ENCODE measurements at places on chromosomes 16 and 17.
A peak's percentile ranks its signal among the peaks of the same experiment; 100 is the strongest.

GRCh38 chr16:46949241-46949892, 24.1 kb downstream of the DNAJA2 start:
- no peak for DNase-seq

- no peak for DNase-seq
These were observed 5.4 kb upstream of the KPNB1 start for GRCh38 chr17:47644324-47644723.

DNA sequence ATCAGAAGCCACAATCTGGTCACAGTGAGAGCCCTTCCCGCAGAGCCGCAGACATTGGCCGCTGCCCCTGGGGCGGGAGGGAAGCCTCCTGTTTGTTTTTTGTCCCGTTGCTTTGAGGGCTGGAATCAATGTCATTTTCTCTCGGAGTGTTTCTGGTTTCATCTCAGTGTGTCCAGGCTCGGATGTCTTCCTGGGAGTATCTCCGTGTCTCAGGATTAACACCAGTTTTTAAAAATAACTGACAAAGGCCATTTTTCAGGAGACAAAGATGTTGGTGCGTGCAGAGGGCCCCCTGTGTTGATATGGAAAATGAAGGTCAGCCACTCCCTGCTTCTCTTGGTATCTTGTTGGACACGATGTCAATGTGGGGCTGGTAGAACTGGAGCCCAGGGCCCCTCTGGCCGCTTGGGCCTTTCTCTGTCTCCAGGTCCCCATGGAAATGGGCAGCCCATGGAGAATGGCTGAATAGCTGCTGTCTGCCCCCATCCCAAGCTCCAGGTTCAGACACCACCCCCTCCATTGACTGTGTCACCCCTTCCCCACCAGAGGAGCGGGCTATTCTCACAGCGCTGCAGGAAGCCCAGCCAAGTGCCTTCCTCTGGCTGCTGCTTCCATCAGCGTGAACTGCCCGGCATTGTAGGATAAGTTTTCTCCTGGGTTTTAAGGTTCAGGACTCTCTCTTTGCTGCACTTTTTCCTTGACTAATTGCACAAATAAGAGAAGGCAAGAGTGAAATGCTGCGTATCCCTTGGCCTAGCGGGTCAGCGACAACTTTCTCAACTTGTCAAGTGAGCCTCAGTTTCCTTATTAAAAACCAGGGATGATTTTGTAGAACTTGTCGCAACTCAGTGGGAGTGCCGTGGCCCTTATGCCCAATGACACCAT, 72.2 kb upstream of the METTL9 start:
- no peak for DNase-seq

DNA sequence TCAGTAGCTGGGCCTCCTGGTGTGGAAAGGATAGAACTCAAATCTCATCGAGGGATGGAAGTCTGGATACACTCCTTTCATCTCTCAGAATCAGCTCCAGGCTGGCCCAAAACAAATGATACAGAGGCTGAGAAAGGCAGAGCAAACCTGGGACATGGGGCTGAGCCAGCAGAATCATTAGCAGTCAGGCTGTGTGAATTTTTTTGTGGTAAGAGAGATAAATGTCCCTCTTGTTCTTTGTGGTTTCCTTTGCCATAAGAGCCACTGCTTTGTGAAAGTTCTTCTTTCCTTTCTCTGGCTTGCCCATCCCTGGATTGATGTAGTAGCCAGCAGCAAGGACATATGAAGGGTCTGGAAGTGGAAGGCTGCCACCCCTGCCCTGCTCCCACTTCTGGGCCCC, 146.2 kb downstream of the CDH13 start:
- DNase-seq: no peak

GRCh38 chr17:80050706-80051105, 14.3 kb downstream of the CCDC40 start:
- no peak for DNase-seq

GRCh38 chr16:8236816-8237215, 353.5 kb downstream of the TMEM114 start:
- DNase-seq: no peak

DNA sequence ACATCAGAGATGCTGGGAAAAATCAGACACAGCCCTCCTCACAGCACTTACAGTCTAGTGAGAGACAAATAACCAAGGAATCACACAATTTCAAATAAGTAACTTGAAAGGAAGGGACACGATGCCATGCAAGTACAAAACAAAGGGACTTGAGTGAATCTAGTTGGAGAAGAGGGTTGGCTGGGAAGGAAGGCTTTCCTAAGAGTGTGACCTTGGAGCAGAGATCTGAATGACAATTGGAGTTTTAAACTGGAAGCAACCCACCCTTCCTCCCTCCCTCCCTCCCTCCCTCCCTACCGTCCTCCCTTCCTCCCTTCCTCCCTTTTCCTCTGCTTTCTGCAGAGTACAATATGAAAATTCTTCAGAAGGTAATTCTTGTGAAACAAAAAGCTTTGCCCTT, 31.1 kb downstream of the ADAMTS18 start:
- DNase-seq: no peak

DNA sequence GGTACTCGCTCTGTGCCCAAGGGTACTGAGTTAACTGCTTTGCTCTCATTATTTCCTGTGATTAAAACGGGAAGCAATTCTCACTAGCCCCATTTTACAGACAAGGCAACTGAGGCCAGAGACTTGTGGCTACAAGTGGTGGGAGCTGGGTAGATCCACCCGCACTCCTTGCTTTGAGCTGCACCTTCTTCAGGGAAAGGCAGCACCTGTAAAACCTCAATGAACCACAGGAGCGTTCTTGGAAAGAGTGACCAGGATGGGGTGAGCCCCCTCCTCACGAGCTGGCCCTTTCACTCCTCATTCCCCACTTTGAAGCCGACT, 80.0 kb downstream of the TIMM22 start:
- no peak for DNase-seq

- DNase-seq: no peak
These were observed 25.0 kb upstream of the MILR1 start for GRCh38 chr17:64423881-64424280.

GRCh38 chr17:27793906-27794569, 6.3 kb downstream of the NOS2 start:
- DNase-seq: no peak

DNA sequence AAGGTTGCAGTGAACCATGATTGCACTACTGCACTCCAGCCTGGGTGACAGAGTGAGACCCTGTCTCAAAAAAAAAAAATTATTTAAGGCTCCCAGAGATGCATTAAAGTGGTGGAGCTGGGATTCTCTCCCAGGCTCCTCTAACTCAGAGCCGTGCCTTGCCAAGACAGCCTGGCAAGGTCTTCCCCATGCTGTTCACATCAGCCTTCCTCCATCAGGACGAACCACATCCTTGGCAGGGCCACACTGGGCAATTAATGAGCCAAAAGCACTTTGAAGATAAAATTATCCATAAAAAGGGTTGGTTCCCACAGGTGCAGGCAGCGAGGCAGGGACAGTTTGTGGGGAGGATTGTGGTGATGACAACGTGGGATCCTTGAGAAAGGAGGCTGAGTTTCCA, 19.8 kb upstream of the BBS2 start:
- no peak for DNase-seq

- no peak for DNase-seq
These were observed 7.4 kb upstream of the EEF2K start for GRCh38 chr16:22198547-22199293.

- no peak for DNase-seq
These were observed 431.4 kb downstream of the KCNJ18 start for GRCh38 chr17:22123536-22124281.

- DNase-seq: no peak
These were observed at the start of gene ARHGDIA for GRCh38 chr17:81870981-81871386. ARHGDIA (minus strand) TSS chr17:81871337; CDS start chr17:81869930, 1,407 bp downstream.

DNA sequence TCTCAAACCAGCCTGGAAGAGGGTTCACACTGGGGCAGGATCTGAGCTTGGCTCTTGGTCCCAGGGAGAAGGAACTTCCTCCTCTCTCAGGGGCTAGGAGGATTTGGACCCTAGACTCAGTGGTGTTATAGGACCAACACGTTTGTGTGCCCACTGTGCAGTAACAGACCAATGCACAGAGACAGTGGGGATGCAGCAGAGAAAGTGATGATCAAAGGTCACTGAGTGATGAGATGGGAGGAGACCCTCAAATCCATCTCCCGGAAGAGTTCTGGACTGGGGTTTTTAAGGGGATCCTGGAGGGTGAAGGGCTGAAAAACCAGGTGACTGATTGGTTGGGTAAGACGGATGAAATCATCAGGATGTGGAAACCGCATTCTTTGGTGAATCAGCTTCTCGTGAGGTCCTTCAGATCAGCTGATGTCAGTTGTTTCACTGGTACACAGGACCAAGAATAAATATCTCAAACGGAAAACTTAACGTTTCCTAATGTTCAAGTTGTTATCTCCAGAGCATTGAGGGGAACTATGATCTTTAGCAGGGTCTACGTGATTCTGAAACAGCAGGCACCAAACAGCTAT, 3.3 kb upstream of the VAC14 start:
- peak; percentile 81 for DNase-seq

GRCh38 chr16:25950586-25951281, 259.0 kb downstream of the HS3ST4 start:
- no peak for DNase-seq

DNA sequence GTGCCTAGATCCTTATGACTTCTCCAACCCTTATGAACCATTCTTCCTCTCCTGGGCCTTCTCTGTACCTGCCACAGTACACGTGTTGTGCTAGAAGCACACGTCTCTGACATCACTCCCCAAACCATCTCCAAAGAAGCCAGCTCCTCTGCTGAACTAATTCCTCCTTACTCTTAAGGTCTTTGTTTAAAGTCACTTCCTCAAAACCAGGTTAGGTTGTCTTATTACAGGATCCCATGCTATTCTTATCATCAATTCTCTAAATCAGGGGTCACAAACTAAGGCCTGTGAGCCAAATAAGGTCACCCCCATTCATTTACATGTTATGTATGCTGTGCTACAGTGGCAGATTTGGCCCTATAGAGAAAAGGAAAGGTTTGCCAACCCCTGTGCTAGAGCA, 4.0 kb downstream of the SUPT6H start:
- no peak for DNase-seq

DNA sequence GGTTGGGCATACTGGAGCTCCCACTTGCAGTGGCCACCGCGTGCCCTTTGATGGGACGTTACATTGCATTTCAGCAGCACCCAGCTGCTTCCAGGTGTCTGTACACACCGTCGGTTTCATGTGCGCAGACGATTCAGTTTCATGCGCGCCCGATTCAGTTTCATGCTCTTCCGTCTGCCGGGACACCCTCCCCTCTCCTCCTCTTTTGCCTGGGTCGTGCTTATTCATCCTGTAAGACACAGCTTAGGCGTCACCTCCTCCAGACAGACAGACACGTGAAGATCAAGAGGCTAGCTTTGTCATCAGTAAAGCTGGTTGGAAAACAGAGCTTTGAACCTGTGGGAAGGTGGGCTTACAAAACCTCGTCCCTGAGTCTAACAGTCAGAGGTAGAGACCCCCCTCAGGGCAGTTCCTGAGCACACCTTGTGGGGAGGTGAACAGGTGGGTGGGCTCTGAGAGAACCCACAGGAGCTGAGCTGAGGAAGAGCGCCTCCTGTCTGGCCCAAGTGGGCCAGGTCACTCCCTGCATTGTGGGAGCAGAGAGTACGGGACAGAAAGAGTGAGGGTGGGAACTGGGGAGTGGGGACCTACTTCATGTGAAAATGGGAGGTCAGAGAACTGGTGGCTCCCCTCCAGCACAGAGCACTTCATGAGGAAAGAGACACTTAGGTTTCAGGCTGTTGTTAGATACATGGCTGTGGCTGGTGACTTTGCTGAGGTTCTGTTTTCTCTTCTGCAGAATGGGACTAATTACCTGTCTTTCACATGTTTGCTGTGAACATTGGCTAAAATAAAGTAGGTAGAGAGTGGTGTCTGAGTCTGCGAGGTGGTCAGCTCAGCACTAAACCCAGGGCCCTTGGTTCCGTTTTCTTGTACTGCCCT, 122.1 kb downstream of the SNX29 start:
- no peak for DNase-seq

DNA sequence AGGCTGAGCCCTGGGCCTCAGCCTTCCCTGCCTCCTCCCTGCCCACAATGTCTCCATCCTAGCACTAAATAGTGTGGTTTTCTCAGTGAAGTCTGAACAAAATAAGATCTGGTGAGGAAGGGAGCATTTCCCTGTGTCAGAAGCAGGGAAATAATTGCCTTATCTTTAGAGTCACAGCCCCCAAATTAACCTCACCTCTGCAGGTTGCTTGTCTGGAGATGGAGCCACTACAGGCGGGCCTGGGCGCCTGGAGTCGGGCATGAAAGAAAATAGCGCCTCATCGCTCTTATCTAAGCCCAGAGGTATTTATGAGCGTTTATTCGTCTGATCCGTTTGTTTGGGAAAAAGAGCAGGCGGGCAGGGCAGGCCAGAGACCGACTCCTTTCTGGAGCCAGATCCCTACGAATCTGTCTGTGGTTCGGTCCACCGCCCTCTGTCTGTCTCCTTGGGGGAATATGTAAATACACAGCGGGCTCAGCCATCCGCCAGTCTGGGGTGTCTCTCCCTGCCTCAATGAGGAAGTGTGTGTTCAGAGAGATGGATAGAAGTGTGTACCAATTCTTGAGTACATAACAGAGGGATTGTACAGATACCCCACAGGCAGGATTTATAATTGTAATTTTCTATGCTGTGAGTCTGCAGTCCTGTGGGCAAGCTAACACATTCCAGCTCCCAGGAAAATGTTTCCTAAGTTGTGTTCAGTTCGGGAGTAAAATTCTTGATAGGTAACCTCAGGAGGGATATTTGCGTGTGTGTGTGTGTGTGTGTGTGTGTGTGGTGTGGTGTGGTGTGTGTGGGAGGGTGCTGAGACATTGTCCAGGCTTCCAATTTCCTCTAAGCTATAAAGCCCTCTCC, 4.3 kb downstream of the HOXB6 start:
- no peak for DNase-seq

DNA sequence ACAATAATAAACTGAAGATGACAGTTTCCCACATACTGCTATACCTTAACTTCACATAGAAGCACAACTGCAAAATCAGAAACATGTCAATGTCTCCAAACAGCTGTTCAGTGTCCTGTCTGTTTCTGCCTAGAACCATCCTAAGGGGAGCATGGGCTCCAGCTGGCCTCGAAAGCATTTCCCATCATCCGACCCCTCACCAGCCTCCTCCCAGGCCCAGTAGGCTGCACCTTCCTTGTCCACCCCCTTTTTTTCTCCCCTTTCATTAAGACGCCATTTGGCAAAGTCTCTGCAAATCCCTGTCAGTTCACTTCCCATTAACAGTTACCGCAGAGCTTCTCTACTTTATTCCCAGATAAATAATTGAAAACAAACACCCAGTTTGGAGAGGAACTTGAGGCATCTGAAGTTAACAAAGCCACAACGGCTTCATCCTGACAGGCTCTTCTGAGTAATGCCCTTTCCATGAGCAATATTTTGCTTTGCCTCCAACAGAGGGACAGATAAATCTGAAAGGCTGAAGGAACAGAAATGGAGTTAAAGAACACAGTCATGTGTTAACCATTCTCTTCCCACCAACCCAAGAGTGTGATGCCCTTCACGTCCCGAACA, 65.3 kb downstream of the SLC39A11 start:
- DNase-seq: no peak

DNA sequence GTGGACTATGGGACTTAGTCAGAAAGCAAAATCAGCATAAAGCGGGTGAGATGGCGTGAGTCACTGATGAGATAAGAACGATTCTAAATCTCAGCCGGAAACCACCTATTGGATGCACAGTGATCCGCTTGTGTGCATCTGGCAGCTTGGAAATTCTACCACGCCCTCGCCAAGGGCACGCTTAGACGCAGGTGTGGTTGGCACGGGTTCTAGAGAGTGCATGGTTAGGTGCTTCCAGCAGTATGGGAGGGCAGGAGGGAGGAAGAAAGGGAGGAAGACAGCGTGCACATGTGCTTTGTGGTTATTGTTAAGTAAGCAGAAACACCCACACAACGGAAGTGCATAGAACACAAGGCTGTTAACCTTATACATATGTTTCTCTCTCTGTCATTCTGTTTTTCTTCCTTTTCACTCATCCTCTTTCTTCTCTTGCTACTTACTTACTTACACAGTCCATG, 374.0 kb upstream of the ASIC2 start:
- DNase-seq: no peak

GRCh38 chr16:88924834-88925539, 52.0 kb downstream of the CBFA2T3 start:
- peak; percentile 20 for DNase-seq
